CD4-positive, alpha-beta T cell treated with Interleukin-21 for 1 hour (primary cell): ENCODE measurements at places on chromosomes 6 and 20.

- DNase-seq = no peak
These were observed 36.7 kb upstream of the RIPOR2 start for GRCh38 chr6:24972311-24972958.

- DNase-seq = no peak
These were observed 74.3 kb downstream of the EFHC1 start for GRCh38 chr6:52494298-52495072.

GRCh38 chr6:91087908-91088307, 501.0 kb upstream of the MAP3K7 start:
- DNase-seq = no peak

- no peak for DNase-seq
These were observed 109.3 kb downstream of the SCP2D1 start for GRCh38 chr20:18922898-18923297.

DNA sequence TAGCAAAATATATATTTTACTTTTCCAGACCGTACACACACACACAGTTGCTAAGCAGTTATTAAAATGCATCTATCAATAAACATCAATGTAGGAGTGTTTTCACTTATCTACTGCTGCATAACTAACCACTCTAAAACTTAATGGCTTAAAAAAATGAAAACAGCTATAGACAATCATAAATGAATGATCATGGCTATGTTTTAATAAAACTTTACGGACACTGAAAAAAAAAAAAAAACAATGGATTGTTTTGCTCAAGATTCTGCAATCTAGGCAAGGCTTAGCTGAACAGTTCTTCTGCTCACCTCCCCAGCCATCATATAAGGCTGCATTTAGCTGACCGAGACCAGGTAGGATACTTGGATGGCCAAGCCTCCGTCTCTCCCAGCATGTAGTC, 125.4 kb upstream of the CCDC28A start:
- no peak for DNase-seq

- no peak for DNase-seq
These were observed 54.6 kb downstream of the SLC2A10 start for GRCh38 chr20:46764068-46764467.

DNA sequence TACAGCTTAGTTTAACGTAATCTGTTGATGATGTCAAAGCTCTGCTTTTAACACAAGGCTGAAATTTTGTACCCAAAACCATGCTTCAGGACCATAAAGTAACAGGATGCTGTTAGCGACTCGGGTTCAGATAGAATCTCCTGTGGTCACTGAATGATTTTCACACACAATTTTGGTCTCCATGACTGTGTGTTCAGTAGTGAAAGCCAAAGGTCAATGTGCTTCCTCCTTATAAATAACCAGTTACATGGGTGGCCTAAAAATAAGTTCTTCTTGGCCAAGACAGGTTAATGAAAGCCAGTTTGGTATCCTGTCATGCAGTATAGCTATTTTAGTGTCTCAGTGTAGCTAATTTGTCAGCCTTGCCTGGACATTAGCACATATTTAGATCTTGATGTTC, 19.1 kb upstream of the LOC128125822 start:
- DNase-seq = no peak

- no peak for DNase-seq
These were observed 411.2 kb upstream of the SPTLC3 start for GRCh38 chr20:12597551-12597950.

DNA sequence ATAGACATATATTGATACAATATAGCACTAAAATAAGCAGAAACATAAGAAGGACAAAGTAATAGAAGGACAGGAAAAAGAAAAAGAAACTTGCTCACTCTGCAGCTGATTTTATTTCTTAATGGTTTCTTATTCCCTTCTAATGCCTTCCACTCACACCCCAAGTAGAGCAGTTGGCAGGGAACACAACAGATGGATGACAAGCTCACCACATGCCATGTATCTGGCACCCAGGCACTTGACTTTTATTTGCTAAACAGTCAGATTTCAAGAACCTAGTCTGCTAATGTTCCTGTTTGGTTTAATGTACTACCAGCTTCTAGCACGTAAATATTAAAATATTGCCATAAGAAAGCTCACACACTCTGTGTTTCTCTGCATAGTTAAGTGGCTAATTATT, 87.1 kb downstream of the COL19A1 start:
- DNase-seq = no peak

- DNase-seq = no peak
These were observed 119.3 kb downstream of the SNX5 start for GRCh38 chr20:17849138-17849900.

GRCh38 chr20:56631990-56632327, 2.9 kb downstream of the TFAP2C start:
- DNase-seq = no peak

- DNase-seq = peak; percentile 90
These were observed 11.4 kb downstream of the SYNGAP1 start for GRCh38 chr6:33430991-33431879.

DNA sequence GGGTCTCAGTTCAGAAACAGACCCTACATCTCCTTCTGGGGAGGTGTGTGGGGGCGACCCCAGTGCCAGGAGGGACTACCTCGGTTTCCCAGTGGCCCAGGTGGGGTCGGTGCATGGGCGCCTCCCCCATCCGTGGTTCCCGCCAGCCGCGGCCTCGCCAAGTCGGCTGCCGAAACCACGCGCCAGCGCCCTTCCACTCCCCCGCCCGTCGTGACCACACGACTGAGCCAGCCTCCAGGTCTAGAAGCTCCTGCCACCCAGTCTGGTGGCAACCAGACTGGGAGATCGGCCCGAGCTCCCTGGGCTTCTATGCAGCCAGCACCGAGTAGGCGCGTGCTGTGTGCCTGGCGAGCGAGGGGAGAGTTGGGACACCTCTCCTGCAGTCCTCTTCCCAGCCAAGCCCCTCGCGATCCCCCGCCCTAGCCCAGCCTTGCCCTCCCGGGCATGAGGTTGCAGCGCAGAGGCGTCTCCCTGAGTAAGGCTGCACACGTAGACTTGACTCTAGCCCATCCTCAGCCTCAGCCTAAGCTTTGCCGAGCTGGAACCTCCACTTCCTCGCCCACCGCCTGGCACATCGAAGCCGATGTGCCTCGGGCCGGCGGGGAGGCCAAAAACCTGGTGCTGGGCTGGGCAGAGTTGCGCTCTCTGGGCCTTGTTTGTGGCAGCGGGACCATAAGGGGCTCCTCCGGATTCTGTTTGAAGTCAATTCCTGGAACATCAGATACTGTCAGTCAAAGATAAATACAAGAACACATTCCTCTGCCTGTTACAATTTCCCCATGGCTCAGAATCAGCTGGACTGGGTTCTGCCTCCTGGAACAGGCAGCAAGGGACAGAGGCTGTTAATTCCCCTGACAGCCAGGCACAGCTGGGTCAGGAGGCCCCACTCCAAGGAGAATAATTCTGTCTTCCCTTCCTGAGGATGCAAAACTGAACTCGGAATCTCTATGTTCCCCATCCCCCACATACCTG, 1.5 kb upstream of the CPNE5 start:
- peak; percentile 39 for DNase-seq

DNA sequence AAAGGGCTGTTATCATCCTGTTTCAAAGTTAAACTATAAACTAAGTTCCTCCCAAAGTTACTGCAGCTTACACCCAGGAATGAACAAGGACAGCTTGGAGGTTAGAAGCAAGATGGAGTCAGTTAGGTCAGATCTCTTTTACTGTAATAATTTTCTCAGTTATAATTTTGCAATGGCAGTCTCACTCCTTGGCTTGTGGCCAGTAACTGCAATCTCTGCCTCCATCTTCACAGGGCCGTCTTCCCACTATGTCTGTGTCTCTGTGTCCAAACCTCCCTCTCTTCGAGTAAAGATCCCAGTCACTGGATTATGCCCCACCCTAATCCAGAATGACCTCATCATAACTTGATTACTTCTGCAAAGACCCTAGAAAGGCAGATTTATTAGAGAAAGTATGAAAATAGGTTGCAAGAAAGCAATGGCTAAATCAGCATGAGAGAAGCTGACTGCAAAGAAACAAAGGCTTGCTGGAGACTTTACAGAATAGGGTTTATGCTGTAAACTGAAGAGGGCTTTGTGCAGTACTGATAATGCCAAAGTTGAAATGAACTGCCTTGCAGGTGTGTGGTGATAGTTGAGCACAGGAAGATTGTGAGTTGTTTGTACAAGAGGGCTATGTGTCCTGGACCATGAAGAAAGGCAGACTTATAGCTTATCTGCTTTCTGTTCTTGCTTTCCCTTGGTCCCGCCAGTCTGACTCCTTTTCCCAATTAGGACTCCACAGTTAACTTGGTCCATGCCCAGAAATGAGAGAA, 28.4 kb downstream of the GPX6 start:
- no peak for DNase-seq

GRCh38 chr20:19212469-19212815, at the start of gene SLC24A3:
Gene SLC24A3, plus strand, starts transcription at chr20:19212642.
- DNase-seq = no peak

DNA sequence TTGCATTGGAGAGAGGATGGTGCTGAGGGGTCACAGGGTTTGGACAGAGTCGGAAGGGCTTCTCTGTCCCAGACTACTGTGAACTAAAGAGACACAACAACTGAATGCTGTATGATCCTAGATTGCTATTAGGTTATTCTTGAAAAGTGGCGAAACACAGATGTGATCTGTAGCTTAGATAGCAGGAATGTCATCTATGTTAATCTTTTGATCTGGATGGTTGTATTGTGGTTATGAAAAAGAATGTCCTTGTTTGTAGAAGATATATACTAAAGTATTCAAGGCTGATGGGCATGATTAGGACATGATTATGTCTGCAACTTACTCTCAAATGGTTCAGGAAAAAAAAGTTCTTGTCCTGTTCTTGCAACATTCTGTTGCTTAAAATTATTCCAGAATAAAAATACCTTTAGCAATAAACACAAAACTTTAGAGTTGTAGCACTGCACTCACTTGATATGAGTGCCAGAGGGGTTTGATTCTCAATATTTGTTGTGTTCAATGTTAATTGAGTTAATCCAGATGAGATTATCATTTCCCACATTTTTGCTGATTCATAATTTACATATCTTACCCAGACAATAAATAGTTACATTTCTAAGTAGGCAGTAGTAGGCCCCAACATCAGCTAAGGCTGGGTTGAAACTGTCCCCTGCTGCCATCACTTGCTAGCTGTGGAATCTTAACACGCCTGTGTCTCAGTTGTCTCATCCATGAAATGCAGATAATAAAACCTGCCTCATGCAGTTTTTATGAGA, 645.2 kb downstream of the KIF16B start:
- DNase-seq = no peak

DNA sequence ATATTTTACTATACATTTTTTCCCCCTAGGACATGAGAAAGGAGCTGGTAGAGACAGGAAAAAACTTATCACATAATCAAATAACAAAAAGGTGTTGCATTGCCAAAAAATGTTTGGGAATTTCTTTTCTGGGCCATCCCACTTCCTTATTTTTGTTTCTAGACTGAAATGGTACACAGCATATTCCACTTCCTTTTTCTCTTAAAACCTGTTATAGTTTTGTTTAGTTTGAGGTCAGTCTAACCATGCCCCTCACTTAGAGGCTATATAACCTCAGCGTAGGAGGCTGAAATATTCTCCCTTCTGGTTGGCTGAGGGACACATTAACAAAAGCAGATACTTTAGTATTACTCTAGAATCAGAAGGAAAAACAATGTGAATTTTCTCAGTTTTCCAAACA, 323.9 kb downstream of the GJA1 start:
- no peak for DNase-seq

DNA sequence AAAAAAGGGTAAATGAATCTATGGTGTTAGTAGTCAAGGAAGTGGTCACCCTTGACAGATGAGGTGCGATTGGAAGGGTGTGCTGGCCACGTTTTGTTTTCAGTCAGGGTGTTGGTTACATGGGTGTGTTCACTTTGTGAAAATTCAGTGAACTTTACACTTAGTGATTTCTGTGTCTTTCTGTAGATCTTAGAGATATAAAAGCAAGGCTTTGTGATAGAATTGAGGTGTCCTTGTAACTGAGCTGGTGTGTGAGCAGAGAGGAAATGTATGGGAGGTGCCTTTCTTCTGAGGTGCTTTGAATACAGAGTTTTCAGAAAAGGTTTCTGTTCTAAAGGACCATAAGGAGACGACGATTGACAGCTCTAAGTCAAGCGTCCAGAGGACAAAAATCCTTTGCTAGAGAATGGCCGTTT, 90.5 kb downstream of the SAMD3 start:
- DNase-seq = peak; percentile 80

DNA sequence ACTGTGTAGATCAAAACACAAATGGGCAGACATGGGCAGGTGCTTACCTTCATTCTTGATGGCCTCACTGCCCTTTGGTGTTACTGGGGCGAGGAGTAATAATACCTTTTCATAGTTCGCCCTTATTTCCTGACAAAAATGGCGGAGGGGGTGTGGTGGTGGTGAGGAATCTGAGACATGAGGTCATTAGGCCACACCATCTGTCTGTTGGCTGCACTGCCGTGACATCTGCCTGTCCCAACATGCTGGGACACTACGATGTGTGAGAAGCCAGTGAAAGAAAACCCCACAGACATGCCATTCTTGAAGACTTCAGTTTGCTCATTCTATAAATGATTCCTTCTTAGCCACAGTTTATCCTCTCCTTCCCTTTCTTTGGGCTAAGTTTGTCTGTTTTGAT, 13.4 kb upstream of the MAPRE1 start:
- DNase-seq = no peak

DNA sequence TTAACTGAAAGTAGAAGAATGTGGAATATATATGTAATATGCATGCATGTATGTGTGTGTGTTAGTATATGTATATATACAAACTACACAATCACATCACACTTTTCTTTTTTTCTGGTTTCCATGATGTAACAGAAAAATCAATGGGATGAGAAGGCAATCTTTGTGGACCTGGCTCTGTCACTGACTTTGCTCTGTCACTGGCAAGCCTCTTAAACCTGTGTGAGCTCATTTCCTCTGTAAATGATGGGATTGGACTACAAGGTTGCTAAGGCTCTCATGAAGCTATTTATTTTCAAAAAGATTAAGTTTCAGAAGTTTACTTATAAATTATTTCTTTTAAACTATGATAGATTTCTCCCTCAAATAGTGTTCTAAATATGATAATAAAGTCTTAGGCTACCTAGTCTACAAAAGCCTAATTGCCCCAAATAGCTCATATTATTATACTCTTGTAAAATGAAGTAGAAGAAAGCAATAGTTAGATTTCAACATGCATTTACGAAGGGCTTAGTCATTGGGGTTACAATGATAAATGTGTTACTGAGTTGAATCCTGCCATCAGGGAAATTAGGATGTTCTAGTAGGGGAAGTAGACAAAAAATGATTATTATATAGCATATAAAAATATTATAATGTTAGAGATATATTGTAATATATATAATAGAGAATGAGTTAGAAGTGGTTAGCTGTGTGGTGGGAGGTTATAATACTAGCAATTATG, 129.3 kb downstream of the AFG1L start:
- DNase-seq = no peak

- no peak for DNase-seq
These were observed 593.4 kb upstream of the JAG1 start for GRCh38 chr20:11267131-11267761.
